Myocyte (in vitro differentiated cells): ENCODE measurements at places on chromosomes 4 and X. TPM values are rescaled to one million over a fixed set of nuclear protein-coding genes. Genes with fewer than 3 reads are reported as not detected.

CXCL3 gene
- total RNA-seq: 1.8 and 3.1 TPM in 2 replicates

AR gene
- 22.8 and 24.1 TPM in 2 replicates for total RNA-seq

NWD2 gene
- not detected in 2 replicates for total RNA-seq

ANOS1 gene
- 0.08 TPM in 1 of 2 replicates, not detected in the other for total RNA-seq

SH2D1A gene
- total RNA-seq: not detected in 2 replicates

PRRG1 gene
- 18.1 and 35.9 TPM in 2 replicates for total RNA-seq

IL2RG gene
- 3.4 and 12.2 TPM in 2 replicates for total RNA-seq

SRPX gene
- 43.2 and 51.5 TPM in 2 replicates for total RNA-seq

NDNF gene
- not detected in 2 replicates for total RNA-seq

SHROOM2 gene
- total RNA-seq: 5.5 and 18.3 TPM in 2 replicates
